CD4-positive, alpha-beta T cell treated with Interleukin-21 for 1 hour (primary cell): ENCODE measurements at places on chromosomes 1 and 21.
A peak's percentile ranks its signal among the peaks of the same experiment; 100 is the strongest.

DNA sequence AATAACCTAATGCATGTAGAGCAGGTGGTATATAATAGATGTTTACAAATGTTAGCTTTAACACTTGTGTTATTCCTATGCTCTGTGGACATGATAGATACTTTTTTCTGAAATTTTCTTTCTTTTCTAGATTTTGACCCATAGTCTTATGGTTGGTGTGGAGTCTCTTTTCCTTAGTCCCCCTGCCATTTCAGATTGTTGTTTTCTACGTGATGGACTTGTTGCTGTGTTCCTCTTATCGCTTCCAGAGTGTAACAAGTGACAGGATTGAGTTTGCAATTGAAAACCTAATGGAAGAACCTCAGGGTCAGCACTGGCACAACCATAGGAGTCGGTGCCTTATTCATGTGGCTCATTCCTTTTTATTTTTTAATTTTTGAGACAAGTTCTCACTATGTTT is 136.4 kb downstream of the HHAT start:
- no peak for DNase-seq

- DNase-seq, result peak; percentile 83
These were observed 13.2 kb downstream of the PPP1R15B start for GRCh38 chr1:204398197-204399125.

DNA sequence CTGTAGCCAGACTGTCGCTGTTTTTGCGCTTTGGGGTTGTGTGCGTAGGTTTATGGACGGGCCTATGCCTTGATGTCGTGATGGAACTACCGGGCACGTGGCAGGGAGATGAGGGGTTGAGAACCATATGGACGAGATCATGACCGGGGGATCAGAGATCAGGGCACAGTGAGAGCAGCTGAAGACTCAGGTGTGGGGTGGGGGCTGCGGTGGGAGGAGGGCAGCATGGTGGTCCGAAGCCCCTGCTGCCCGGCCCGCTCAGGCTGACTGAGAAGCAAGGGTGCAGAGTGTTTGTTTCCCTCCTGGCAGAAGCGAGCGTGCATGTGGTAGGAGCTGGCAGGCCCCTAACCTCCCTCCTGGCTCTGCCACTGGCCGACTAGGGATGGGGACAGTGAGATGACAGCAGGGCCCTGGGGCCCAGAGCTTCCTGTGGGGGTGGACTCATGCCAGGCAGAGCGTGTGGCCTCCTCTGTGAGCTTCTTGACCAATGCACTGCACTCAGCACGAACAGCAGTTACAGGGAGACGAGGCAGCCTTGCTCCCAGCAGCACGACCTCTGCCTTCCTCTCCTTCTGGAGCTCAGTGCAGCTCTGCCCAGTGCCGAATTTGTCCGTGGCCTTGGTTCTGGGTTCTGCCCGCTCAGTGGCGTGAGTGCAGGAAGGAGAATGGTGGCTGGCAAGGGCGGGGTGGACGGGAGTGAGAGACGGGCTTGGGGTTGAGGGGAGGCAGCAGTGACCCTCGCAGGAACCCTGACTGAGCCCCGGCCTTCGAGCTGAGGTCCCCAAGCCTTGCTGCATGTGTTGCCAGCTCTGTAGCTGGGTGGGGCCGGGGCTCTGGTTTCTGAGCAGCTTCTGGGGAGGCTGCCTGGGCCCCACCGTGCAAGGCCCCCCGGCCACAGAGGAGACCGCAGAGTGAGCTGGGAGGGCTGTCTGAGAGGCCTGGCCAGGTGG is 22.2 kb upstream of the LRRC3 start:
- DNase-seq, result no peak

DNA sequence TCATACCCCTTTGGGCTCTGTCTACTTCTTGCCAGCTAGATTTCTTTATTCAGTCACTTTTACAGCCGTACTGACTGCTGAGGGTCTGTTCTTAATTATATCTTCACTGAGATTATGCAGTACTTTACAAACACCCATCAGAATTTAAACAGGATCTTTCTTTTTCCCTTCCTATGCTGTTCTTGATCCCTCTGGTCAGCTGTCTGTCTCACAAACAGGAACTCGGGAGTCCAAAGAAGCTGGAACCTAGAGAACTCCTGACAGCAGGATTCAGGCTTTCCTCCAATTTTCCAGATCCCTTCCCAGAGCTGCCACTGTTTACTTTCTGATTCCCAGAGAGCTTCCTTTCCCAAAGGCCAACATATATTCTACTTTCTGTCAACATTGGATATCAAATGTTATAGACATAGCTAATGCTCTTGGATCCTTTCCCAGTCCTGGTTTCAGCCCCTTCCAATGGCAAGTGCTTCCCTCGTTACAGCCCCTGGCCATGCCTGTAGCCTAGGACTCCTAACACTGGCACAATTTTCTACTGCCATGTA is 59.5 kb downstream of the ATP2B4 start:
- no peak for DNase-seq

DNA sequence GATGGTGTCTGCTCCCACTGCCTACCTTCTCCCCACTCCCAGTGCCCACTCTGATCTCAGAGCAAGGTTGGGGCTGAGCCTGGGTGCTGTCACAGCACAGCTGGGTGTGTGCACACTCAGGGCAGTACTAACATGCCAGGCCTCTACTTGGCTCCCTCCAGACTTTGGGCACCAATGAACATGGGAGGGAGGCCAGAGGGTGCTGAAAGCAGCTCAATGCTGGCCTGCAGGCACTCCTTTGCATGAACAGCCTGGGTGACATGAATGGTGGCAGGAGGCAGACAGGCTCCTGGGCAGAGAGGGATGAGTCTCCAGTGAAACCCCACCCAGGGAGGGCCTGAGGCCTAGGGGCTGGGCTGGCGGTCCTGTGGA is 25.8 kb upstream of the DENND1B start:
- DNase-seq, result no peak

GRCh38 chr1:115296981-115297380 is 41.1 kb downstream of the NGF start:
- DNase-seq, result no peak

- peak; percentile 48 for DNase-seq
These were observed 18.9 kb downstream of the CAP1 start for GRCh38 chr1:40059338-40059959.

DNA sequence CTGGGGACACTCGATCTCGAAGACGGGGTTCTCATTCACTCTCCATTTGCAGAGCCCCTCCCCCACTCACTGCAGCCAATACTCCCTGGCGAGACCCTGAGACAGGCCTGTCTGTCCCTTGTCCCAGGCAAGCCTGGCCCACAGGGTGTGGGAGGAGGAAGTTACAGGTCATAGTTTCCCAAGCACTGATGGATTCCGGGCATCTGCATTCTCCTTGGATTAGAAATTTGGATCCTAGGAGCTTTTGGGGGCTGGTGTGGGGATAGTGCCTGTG is 11.3 kb downstream of the WNT3A start:
- no peak for DNase-seq

GRCh38 chr1:113042285-113043143 is 30.5 kb upstream of the LRIG2 start:
- peak; percentile 46 for DNase-seq

DNA sequence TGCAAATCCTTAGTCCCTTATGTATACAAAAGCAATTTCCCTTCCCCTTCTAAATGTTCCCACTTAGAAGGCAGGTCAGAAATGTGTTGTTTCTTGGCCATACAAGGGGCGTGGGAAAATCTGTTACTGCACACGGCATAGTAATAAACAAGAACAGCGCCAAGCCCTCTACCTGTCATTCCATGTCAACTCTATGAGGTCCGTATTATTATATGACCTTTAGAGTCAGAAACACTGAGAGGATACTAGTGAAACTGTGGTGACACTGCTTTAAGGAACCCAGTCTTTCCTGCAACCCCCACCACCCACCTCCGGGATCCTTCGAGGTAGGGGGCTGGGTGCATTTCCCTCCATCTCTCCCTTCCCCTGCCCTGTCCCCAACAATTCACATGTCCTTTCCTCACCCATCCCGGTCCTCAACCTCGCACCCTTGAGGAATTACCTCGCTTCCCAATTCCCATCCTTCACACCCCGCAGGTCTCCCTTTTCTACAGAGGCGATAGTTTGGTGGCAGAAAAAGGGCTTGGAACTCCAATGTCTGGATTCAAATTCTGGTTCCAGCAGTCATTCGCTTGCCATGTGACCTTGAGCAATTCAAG is 647 bp downstream of the SDHB start:
- DNase-seq, result no peak

GRCh38 chr1:86421601-86422280 is 2.2 kb upstream of the CLCA2 start:
- DNase-seq, result no peak

DNA sequence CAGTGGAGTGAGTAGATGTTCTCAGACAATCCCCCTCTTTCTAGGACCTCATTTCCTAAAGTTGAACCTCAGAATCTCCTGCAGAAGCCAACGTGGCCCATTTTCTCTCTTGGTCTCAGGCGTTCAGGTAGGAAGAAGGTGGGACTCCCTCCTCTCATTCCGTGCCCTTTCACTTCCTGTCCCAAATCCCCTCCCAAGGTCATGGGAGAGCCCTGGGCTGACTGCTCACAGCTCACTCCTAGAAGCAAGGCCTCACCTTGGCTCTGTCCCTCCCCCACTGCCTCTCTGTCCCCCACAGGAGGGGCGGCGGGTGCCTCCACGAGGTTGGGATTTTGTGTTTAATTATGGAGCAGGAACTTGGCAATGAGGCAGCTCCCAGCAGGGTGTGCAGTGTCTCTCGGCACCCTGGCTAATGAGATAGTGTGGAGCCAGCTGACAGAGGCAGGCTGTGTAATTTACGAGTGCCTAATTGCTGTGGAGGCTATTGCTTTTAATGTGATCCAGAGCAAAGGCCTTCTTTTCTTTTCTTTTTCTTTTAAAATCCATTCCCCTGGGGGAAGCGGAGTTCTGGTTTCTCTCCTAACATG is 9.1 kb upstream of the CDK18 start:
- DNase-seq, result no peak

GRCh38 chr1:56551691-56552090 is 27.7 kb downstream of the PLPP3 start:
- DNase-seq, result no peak

DNA sequence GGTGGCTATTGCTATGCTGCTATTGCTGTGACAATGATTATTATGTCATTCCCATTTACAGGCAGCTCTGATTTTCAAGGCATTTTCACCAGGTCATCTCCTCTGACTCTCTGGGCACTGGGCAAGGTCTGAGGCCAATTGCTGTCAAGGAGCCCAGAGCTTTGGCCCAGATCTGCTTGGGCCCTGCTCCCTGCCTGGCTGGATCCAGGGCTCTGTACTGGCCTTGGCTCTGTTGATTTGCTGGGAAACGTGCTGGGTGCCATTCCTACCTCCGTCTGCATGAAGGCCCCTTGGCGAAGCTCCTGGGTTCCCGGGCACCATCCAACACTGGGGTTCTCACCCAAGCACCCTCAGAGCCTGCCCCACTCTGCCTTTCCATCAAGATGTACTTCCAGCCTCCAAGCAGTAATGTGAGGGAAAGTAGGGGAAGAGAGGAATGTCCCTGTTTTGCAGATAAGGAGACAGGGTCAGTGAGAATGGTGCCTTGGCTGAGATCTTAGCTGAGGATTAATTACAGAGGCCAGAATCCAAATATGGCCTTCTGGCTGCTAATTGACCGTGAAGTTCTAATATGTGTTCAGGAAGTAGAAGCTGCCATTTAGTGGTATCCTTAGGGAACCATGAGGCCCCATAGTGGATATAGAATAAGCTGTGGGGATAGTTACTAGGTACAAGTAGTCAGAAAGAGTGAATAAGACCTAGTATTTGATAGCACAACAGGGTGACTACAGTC is 63.9 kb downstream of the HTR6 start:
- no peak for DNase-seq

GRCh38 chr1:205519541-205520131 is 15.2 kb downstream of the CDK18 start:
- DNase-seq, result no peak

DNA sequence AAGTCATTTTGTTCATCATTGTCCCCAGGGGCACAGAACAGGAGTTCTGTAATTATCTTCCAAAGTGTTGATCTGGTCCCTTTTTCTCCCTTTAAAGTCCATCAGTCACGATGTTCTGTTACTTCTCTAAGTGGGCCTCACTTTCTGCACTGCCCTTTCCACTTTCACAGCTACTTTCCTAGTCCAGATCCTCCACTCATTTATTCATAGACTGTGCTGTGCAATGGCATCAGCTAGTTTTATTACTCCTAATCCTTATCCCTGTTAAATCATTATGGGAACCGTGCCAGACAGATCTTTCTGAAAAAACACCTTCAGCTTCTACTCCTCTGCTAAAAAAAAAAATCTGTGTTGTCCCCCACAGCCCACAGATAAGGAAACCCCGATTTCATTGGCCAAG is 64.0 kb upstream of the BCL10 start:
- DNase-seq, result no peak

DNA sequence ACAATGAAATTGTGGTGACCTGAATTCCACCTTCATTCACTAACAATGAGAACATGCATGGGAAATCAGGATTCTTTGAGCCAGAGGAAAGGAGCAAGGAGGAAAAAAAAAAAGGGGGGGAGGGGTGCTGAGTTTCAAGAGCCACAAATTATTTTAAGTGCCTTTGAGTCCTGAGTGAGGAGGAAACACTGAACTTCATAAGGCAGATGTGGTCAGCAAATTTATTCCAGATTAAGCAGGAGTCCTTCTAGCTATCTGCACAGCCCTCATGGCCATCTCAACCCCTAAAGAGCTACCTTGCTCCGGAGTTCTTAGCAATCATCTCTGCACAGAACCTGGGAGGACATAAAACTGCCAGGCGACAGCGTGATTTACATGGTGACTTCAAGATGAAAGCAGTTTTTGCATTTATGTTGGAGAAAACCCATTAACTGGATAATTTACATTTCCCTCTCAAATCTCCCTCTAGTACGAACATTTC is 21.7 kb downstream of the ASTN1 start:
- no peak for DNase-seq

DNA sequence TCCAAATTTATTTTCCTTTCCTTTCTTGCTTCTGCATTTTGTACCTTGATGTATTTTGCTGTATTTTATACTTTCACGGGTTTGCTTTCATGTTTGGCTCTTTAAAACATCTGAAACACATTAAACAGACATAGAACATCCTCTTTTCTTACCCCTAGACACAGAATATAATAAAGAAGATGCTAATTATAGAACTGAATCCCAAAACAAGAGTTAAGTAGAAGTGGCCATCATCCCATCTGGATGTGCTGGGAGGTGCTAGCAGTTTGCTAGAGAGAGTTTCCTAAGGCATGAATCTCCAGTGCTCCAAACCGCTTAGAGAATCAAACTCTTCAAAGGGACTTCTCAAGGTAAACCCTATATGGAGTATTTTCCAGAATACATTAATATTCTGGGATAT is 53.9 kb upstream of the GNG12 start:
- no peak for DNase-seq

- no peak for DNase-seq
These were observed 24.5 kb upstream of the DISC1 start for GRCh38 chr1:231601824-231602672.
